Activated CD4-positive, CD25-positive, alpha-beta regulatory T cell treated with anti-CD3 and anti-CD28 coated beads, Interleukin-2, amount 50 U/mL, for 24 hours (primary cell): ENCODE measurements at places on chromosomes 16 and 17.
A peak's percentile ranks its signal among the peaks of the same experiment; 100 is the strongest.

- peak; percentile 76 for ATAC-seq
Observed at GRCh38 chr16:48366165-48367093, 18.8 kb downstream of the SIAH1 start.

- no peak for ATAC-seq
Observed at GRCh38 chr17:34883106-34884000, 77.9 kb downstream of the CCT6B start.

DNA sequence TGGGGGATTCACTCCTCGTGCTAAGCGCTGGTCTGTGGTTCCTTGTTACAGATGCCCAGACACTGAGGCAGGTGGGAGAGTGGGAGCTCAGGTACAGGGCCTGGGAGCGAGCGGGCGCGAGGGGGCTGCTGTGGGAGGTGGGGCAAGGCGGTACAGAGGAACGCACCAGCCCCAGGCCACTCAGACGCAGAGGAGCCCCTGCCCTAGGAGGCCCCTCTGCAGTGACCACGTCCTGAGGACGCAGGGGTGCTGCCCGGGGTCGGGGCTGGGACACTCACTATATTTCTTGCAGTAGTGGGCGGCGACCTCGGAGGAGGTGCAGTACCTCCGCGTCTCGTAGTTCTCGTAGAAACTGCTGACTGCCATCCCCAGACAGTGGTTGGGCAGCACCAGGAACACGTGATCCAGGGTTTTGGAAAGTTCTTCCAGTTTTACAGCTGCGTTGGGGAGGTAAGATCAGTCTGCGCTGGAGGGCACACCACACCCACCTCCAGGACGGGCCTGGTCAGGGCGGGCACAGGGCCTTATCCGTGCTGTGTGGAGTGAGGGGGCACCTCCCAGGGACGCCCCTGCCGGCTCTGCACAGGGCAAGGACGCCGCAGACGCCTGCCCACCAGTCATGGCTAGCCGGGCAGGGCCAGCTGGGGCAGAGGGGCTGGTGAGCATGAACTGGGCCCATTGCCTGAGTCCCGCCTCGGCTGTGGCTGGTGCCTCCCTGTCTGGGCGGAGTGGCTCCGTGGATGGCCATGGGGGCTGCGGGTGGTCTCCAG lies 16.3 kb upstream of the RNPS1 start:
- ATAC-seq, result no peak

GRCh38 chr16:85524365-85524629 lies 88.8 kb upstream of the GSE1 start:
- ATAC-seq, result no peak

DNA sequence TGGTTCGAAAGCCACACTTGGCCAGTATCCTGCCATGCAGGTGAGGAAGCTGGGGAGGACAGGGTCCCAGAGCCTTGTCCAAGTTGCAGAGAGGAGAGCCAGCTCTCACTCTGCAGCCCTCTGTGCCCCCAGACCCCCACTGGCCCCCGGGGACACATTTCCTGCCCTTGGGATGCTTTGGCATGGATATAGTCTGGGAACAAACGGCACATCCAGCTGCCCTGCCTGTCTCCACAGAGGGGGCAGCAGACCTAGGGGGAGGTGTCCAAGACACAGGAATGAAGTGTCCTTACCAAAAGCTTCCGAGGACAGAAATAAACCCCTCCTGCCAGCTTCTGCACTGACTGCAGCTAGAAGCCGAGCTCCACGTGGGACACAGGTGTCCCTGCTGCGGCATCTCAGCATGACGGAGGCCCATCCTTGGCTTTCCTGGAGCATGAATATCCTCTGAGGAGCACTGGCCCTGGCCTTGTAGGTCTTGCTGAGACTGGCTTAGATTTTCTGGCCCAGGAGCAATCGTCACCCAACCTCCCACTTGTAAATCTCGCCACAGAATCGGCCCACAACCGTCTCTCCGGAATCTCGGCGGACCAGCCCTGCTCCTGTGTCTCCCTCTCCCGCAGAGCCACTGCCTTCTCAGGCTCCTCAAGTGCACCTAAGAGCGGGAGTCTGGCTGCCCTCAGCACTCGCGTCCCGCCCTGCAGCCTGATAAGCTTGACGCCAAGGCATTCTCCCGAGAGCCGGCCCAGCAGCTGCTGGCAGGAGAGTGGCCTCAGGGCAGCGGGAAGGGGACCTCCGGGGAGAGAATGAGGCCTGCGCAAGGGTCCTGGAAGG lies 1.1 kb upstream of the CAPN15 start:
- ATAC-seq, result no peak

GRCh38 chr17:82387705-82388106 lies 16.1 kb downstream of the UTS2R start:
- ATAC-seq, result no peak

- ATAC-seq, result no peak
Observed at GRCh38 chr17:81334987-81335772, 40.1 kb upstream of the SLC38A10 start.

GRCh38 chr16:19417640-19418039 lies at the start of gene TMC5:
TMC5 (plus strand) TSS chr16:19417883; CDS start chr16:19440039, 22,156 bp downstream.
- no peak for ATAC-seq

DNA sequence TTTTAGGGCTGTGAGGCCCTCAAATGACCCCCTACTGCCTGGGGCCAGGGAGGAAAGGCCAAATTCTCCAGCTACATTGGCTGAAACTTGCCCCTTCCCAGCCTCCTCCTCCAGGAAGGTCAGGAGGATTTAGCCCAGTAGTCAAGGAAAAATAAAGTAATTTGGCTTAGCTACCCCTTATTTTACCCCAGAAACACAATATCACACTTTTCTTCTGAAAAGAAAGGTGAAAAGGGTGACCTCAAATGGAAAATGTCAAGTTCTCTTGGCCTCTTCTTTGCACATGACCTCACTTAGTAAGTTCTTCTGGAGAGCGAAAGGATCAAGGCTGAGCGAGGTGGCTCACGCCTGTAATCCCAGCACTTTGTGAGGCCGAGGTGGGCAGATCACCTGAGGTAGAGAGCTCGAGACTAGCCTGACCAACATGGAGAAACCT lies 8.0 kb upstream of the JUP start:
- no peak for ATAC-seq

- ATAC-seq, result no peak
Observed at GRCh38 chr17:73553311-73553710, 90.9 kb downstream of the SDK2 start.

DNA sequence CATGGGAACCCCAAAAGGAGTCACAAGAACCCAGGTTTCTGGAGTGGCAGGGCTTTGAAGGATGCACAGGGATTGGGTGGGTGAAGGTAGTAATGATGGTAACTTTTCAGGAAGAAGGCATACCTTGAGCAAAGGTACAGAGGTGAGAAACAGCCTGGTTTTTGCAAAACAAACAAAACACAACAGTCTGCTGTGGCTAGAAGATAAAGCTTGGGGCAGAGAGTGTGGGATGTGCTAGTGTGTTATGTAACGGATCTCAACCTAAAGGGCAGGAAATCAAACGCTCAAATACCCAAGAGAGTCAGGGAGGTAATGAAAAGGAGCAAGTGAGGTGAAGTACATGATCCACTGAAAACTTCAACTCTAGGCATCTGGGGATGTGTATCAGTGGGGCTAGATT lies 4.6 kb downstream of the PTGES3L start:
- ATAC-seq, result no peak

GRCh38 chr17:71114911-71115668 lies 945.8 kb downstream of the KCNJ2 start:
- no peak for ATAC-seq

- ATAC-seq, result no peak
Observed at GRCh38 chr16:19882646-19883045, 2.0 kb downstream of the GPRC5B start.

- ATAC-seq, result no peak
Observed at GRCh38 chr16:55597928-55598327, 31.4 kb downstream of the CAPNS2 start.

- no peak for ATAC-seq
Observed at GRCh38 chr16:48194828-48195556, 39.2 kb upstream of the ABCC12 start.
